ENCODE measurements at places on chromosomes 12 and 14.

DNA sequence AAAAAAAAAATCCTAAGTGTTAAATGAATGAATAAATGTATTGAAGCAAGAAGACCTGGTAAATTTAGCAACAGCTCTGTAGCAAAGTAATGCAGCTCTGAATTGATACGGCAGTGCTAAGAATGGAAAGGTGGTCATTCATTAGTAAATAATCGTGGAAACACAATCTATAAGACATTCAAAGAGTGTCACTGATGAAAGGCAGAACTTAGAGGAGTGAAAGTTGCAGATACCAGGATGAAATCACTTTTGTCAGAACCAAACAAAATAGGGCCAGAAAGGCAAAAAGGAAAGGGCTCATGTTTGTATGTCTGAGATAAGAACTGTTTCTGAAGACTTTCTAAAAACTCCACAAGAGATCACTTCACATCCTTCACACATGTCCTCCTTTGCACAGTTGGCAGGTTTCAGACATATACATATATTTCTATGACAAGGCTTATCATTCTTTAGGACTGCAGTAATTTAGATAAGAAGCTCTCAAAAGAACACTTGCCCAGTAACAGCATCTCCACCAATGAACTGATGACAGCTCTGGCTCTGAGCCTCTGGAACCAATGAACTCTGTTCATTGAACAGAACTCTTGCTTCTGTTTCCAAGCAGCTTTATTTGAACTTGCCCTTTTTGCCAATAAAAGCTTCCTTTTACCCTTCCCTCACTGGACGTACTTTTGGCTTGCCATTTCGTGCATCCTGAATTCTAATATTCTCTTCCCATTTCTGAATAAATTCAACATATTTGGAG is 4.2 kb upstream of the LRR1 start:
- no peak for DNase-seq

DNA sequence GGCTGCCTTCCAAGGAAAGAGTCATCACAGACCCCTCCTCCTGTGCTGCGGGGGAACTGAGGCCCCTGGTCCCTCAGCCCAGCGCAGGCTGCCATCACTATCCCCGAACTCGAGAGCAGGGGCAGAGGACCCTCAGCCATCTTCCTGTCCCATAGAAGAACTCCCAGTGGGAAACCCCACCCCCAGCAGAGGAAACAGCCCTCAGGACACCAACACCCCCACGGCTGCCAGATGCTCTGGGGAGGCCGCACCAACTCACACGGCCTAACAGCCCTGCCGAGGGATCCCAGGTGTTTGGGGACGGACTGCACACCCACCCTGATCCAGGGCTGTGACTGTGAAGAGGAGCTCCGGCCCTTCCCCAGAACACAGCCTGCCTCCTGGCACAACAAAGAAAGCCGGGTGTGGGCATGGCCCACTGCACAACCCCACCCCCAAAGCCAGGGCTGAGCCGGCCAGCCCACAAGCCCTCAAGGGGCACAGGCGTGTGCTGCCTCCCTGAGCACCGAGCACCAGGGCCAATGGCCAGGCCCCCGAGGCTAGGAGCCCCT is 16.3 kb upstream of the C14orf180 start:
- DNase-seq: no peak

GRCh38 chr12:123659996-123660727 is 10.8 kb upstream of the TCTN2 start:
- no peak for DNase-seq

GRCh38 chr14:105315211-105315721 is 718 bp downstream of the PACS2 start:
- no peak for DNase-seq

GRCh38 chr12:85572956-85573355 is 263.3 kb downstream of the RASSF9 start:
- no peak for DNase-seq

DNA sequence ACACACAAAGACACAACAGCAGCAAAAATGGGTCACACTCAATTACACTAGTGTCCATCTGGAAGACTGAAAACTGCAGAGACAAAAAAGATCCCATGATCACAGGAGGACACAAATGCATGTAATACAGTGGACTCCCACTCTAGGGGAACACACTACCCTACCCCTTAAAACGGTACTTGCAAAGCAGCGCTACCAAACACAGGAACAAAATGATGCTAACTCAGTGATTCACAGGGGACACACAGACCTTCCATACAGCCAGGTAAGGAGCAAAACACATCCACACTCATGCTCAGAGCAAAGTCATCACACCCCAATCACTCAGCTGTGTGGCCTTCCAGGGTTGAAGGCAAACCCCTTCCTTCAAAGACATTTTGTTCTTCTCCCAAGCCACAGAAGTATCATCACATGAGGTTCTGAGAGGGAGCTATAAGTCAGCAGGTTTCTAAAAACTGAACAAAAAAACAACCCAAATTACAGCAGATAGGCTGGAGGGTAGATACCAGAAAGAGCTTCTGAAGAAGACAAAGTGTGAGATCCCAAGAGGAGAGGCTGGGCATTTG is 14.8 kb downstream of the SMUG1 start:
- no peak for DNase-seq

DNA sequence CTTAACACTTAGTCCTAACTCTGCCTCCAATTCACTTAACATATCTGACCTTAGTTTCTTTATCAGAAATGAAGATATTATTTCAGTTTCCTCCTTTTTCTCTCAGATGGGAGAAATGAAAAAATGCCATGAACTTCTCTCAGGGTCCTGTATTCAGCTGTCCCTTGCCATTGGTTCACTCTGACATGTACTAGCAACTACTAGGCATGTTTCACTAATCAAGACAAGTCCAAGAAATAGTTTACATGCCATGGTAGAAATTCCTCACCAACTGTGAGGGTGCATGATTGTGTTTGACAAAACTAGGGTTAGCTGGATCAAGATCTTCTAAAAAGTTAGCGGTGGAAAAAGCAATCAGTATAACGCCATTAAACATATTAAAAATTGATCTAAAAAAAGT is 7.0 kb upstream of the ATXN7L3B start:
- DNase-seq: no peak

DNA sequence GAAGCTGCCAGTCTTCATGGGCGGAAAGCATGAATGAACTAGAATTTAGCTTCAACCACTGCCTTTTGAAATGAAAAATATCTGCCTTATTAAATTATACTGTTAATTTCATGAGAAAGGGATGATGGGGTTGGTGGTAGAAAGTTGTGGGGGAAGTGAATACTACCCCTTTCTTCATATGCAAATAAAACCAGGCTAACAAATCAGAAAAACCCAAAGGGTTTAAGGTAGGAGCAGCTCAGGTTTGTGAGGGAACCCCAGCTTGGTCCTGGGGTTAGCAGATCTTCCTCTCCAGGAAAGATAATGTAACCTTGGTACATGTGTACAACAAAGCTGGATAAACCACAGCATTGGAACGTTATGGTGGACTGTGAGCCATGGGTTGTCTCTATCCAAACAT is 84.0 kb downstream of the PPP2R5C start:
- no peak for DNase-seq

GRCh38 chr12:82757656-82758055 is 71.0 kb downstream of the TMTC2 start:
- no peak for DNase-seq

DNA sequence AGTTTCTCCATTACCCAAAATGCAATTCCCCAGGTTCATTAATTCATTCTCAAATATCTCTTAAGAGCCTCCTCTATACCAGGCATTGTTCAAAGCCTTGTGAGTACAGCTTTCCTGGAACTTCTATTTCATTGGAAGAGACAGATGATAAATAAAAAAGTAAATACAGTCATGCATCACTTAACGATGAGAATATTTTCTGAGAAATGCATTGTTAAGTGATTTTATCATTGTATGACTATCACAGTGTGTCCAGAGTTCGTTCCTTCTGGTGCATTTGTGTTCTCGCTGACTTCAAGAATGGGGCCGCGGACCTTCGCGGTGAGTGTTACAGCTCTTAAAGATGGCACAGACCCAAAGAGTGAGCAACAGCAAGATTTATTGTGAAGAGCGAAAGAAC is 66.0 kb downstream of the ANO4 start:
- DNase-seq: no peak

- no peak for DNase-seq
Observed at GRCh38 chr12:124510301-124510970, 57.0 kb downstream of the NCOR2 start.

DNA sequence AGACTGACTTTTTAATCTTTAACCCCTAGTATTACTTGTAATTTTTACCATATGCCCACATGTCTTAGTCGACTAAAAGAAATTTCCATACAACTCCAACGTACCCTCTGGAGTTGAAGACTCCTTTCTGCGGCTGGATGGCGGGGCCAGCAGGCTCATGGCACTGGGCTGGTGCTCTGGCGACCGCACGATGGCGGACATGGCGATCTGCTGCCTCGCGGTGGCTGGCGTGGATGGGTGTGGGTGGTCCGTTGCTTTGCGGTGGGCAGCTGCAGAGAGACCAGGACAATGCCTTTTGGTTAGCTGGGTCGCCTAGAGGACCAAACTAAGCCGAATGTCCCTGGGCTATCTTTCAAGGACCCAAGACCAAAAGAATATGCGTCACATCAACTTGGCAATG is 50.2 kb downstream of the PRKAB1 start:
- DNase-seq: no peak

GRCh38 chr14:32078023-32078857 is 1.1 kb downstream of the ARHGAP5 start:
- no peak for DNase-seq

- DNase-seq: no peak
Observed at GRCh38 chr12:53170876-53171724, 9.4 kb upstream of the ZNF740 start.

DNA sequence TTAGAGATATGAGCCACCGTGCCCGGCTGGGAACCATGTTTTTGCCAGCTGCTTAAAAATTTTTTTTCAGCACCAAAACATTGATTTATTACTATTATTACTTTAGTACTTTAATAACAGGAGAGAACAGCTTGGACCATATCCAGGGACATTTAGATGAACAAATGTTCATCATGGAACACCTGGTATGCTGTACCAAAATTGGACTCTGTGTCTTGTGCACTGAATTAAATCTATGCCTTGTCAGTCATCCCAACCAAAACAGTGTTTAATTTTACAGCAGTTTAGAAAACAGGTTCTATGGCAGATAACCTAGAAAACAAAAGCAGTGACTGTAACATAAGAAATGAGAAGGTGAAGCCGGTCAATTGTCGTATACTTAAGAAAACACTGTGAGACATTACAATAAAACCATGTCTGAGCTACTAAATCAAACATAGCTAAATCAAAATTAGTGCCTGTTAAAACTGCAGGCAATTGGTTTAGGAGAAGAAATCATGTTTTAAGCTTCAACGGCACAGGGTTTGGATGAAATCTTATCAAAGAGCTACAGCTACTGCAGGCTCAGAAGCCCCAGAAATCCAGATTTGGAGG is 58.2 kb upstream of the PYGL start:
- no peak for DNase-seq

GRCh38 chr14:100779691-100780080 is 46.2 kb upstream of the MEG3 start:
- no peak for DNase-seq
